Activated T-helper 1 cell treated with anti-CD3 and anti-CD28 coated beads, Interleukin-12 subunit alpha, Interleukin-12 subunit beta, Interleukin-2, Interleukin-4 antibody, amounts not matched to agents 30 ng/mL and 10 ng/mL and 1 ng/mL, durations not matched to agents 14 hours and 24 hours and 36 hours (primary cell): ENCODE measurements at places on chromosomes 3 and 15. TPM values are rescaled to one million over a fixed set of nuclear protein-coding genes. Genes with fewer than 3 reads are reported as not detected.

GRCh38 chr3:170274641-170275040, 52.4 kb downstream of the PRKCI start:
- peaks cover 30% of the 10 kb centered on the region for H3K4me1 ChIP-seq
- H3K4me3 ChIP-seq: no peak overlapping the region
- H3K36me3 ChIP-seq: peaks cover 29% of the 10 kb centered on the region

GRCh38 chr3:138902171-138902570, 44.8 kb downstream of the FOXL2 start:
- no peak for DNase-seq
- no peak overlapping the region for H3K4me3 ChIP-seq
- no peaks in the 10 kb centered on the region for H3K36me3 ChIP-seq
- no peak overlapping the region for H3K27ac ChIP-seq
- H3K27me3 ChIP-seq: peaks cover 7% of the 10 kb centered on the region
- H3K4me1 ChIP-seq: no peaks in the 10 kb centered on the region

GRCh38 chr3:33904730-33905129, 106.3 kb downstream of the PDCD6IP start:
- no peak overlapping the region for H3K27ac ChIP-seq
- peaks cover 1% of the 10 kb centered on the region for H3K27me3 ChIP-seq
- H3K4me3 ChIP-seq: no peak overlapping the region
- DNase-seq: no peak
- no peaks in the 10 kb centered on the region for H3K36me3 ChIP-seq

GRCh38 chr3:37029111-37029510, 35.8 kb downstream of the MLH1 start:
- H3K27ac ChIP-seq: no peak overlapping the region
- DNase-seq: no peak
- no peaks in the 10 kb centered on the region for H3K27me3 ChIP-seq
- no peak overlapping the region for H3K4me3 ChIP-seq
- H3K36me3 ChIP-seq: peaks cover 46% of the 10 kb centered on the region

GRCh38 chr15:73049564-73050215, 2.6 kb upstream of the NEO1 start:
- no peak overlapping the region for H3K27ac ChIP-seq
- no peak for DNase-seq
- H3K4me3 ChIP-seq: no peak overlapping the region
- peaks cover 31% of the 10 kb centered on the region for H3K27me3 ChIP-seq
- peaks cover 8% of the 10 kb centered on the region for H3K4me1 ChIP-seq
- peaks cover 2% of the 10 kb centered on the region for H3K36me3 ChIP-seq

- no peaks in the 10 kb centered on the region for H3K27me3 ChIP-seq
- DNase-seq: no peak
- no peaks in the 10 kb centered on the region for H3K36me3 ChIP-seq
Observed at GRCh38 chr3:169558371-169558770, 105.1 kb downstream of the MECOM start.

DNA sequence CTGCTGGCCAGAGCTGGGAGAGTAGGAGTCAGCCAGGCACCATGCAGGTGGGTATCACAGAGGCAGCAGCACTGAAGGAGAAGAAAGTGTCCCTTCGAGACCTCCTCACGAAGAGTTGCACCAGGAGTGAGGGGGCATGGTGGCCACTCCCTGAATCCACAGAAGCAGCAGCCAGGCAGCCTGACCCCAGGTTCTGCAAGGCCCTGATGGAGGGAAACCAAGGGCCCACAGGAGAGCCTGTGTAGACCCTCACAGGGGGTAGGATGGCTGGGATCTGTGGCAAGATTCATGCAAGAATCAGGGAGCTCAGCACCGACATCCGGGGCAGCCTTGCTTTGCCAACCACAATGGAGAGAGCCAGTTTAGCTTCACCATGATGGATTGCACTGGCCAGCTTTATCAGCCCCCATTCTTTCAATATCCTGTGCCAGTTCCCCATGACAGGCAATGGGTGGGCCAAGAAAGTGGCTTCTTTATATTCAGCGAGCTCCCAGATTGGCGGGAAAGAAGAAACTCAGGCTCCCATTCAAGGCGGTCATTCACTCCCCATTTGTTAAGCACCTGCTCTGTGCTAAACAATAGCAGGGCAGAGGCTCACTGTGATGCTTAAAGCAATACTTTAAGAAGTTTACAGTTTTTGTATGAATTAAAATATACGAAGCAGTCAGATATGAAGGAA, 33.5 kb upstream of the TBC1D21 start:
- no peak for DNase-seq
- H3K36me3 ChIP-seq: no peaks in the 10 kb centered on the region
- no peak overlapping the region for H3K4me3 ChIP-seq
- H3K4me1 ChIP-seq: no peaks in the 10 kb centered on the region
- peaks cover 14% of the 10 kb centered on the region for H3K27me3 ChIP-seq

- no peak overlapping the region for H3K4me3 ChIP-seq
- no peaks in the 10 kb centered on the region for H3K36me3 ChIP-seq
- peaks cover 4% of the 10 kb centered on the region for H3K27me3 ChIP-seq
Observed at GRCh38 chr15:35696767-35697231, 150.8 kb upstream of the DPH6 start.

DNA sequence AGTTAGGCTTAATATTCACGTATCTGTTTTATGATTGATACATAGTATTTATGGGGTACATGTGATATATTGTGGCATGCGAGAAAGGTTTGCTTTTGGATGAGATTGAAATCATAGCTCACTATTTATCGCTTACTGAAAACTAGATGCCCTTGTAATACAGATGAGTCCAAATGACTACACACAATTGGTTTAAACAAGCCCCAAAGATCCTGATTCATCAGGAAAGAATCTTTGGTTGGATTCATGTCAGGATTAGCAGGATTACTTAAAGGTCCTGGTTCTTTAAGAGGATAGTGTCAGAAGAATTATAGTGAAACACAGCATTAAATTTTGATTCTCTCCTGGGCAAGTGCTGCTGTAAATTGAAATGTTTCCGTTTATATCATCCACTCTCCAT, 18.6 kb upstream of the AADAC start:
- no peaks in the 10 kb centered on the region for H3K4me1 ChIP-seq
- peaks cover 2% of the 10 kb centered on the region for H3K27me3 ChIP-seq
- no peaks in the 10 kb centered on the region for H3K36me3 ChIP-seq
- DNase-seq: no peak
- H3K27ac ChIP-seq: no peak overlapping the region

DNA sequence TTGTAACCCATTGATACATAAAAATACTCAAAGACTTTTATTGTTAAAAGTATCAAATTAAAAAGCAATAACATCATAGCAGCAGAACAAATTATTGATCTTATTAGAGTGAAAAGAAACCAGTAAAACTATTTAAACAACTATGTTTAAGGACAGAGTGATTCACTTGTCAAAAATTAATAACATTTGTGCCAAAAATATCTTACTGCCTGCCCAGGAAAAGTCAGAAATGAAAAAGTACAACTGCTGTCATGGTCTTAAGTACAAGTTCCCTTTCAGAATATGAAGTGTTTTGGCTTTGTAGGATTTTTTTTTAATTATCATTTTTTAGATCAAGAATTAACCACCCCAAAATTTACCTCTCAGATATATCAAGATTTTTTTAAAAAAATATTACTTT, 3.4 kb downstream of the IFT57 start:
- H3K4me1 ChIP-seq: peaks cover 53% of the 10 kb centered on the region
- H3K4me3 ChIP-seq: no peak overlapping the region
- DNase-seq: no peak
- no peak overlapping the region for H3K27ac ChIP-seq

The CCR9 gene
- not detected in 2 replicates for total RNA-seq

The MUC4 gene
- 1.6 and 2.4 TPM in 2 replicates for total RNA-seq

The SLC24A5 gene
- not detected in 2 replicates for total RNA-seq

The TMCO5A gene
- total RNA-seq: not detected in 2 replicates

The ACKR2 gene
- total RNA-seq: 0.66 and 0.88 TPM in 2 replicates

The STARD5 gene
- 4.5 and 4.6 TPM in 2 replicates for total RNA-seq
